Activated CD4-positive, alpha-beta memory T cell treated with anti-CD3 and anti-CD28 coated beads, Interleukin-2, amount 10 ng/mL, durations not matched to agents 7 days and 5 days (primary cell): ENCODE measurements at places on chromosomes 5 and 9.

DNA sequence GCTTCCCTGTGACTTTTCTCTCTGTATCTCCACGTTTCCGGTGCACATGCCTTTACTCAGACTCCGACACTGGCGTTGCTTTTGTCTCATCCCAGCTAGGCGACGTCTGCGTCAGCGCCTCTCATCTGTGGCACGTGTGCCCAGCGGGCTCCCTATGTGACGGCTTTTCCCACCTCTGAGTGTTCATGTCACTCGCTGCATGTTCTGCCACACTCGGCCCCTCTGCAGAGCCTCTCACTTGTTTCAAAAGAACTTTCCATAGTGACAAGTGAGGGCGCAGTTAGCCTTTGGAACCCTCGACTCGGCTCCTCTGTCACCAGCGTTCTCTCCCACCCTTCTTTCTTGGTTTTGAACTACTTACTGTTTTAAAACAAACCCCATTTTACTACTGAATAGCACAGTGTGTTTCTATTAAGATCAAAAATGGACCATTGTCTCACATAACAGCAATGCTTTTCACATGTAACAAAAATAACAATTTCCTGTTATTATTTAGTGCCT lies 113.4 kb upstream of the CACNA1B start:
- DNase-seq, result no peak

- DNase-seq, result no peak
Measured at GRCh38 chr5:136188859-136189258, 4.1 kb downstream of the SMIM32 start.

GRCh38 chr9:135980926-135981630 lies 19.9 kb upstream of the UBAC1 start:
- no peak for DNase-seq

GRCh38 chr9:96150324-96151227 lies 151.4 kb downstream of the HSD17B3 start:
- peak; percentile 67 for DNase-seq

DNA sequence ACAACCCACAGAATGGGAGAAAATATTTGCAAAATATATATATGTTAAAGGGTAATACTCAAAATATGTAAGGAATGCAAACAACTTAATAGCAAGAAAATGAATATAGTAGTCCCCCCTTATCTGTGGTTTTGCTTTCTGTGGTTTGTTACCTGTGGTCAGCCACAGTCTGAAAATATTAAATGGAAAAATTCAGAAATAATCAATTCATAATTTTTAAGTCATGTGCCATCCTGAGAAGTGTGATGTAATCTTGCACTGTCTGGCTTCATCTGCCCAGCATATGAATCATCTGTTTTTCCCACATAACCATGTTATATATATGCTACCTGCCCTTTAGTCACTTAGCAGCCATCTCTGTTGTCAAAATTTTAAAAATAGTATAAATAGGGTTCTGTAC lies 11.7 kb downstream of the CER1 start:
- no peak for DNase-seq
